ENCODE measurements at places on chromosomes 2 and 18.

GRCh38 chr2:7523481-7524120 lies 606.4 kb downstream of the RNF144A start:
- no peak for DNase-seq

DNA sequence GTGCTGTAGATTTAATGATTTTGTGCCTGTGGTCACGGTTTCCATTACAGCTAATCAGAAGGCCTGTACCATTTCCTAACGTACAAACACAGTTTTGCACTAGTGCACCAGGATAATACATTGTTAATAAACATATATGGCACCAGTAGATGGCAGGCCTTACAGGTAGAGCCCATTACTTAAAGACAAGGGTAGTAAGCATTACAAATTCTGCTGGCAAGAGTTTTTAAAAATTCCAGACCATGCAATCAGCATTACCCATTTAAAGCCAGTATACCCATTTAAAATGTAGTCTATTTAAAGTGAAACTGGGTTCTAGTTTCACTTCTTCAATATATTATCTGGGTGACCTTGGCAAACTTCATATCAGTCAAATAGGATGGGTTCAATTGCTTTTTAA lies 224.2 kb downstream of the NUP35 start:
- no peak for DNase-seq

GRCh38 chr2:219718066-219718465 lies 90.6 kb downstream of the SLC4A3 start:
- no peak for DNase-seq

GRCh38 chr2:110905217-110905616 lies 172.8 kb downstream of the ACOXL start:
- no peak for DNase-seq

DNA sequence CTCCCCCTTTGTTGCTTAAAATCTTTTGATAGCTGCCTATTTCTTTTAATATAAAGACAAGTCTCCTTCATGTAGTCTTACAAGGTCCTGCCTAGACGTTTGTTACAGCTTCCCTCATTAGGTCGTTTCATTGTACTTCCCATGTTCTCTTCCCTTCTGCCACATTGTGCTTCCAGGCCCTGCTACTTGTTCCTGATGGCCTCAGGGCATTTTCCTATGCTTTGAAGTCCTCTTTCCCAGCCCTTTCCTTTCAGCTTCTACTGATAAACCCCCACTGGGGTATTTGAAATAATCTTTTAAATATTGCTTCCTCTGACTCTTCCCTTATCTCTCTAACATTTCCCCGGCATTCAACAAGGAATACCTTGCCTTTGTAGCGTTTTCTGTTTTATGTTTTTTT lies 67.4 kb downstream of the UBE2E3 start:
- no peak for DNase-seq

- no peak for DNase-seq
Observed at GRCh38 chr2:44940732-44941464, 604 bp upstream of the SIX3 start.

DNA sequence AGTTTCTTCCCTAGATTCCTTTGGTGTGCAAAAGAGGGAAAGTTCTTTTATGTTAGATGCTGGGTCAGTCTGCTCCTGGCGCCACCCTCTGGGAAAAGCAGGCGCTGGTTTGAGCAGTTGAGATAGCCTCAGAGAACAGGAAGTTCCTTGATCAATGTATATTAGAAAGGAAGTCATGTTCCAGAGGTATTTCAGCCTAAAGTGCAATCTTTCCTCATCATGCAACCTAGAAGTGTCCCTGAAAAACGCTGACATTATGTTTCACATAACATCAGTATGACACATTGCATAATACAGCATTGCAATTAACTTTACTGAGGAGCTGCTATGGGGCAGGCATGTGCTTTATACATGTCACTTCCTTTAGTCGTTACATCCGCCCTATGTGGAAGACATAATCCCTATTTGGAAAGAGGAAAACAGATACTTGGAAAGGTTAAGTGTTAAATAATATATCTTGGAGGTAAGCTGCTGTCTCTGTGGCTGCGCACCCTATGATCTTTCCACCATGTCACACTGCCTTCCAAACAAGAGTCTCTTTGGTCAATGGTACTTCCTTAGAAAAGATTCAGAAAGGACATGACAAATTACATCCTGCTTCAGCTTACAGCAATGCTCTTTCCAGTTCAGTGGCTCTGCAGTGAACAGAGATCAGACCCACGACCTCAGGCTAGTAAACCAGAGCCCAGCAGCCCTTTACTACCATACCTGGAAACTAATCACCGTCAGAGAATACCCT lies 369.7 kb downstream of the RAD51AP2 start:
- DNase-seq = peak; percentile 1

DNA sequence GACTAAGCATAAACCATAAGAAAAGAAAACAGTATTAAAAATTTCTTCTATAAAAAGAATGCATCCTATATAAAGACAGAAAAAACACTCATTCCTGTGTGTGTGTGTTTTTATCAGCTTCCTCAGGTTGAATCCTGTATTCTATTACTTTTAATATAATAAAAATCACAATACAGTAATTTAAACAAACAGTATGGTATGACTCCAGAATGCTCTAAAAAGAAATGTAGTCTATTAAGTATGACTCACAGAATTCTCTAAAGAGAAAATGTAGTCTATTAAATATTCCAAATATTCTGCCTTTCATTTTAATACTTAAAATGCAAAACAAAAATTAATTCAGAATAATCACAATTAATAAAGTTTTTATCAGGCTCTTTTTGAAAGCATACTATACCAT lies 19.8 kb downstream of the CCDC88A start:
- no peak for DNase-seq

DNA sequence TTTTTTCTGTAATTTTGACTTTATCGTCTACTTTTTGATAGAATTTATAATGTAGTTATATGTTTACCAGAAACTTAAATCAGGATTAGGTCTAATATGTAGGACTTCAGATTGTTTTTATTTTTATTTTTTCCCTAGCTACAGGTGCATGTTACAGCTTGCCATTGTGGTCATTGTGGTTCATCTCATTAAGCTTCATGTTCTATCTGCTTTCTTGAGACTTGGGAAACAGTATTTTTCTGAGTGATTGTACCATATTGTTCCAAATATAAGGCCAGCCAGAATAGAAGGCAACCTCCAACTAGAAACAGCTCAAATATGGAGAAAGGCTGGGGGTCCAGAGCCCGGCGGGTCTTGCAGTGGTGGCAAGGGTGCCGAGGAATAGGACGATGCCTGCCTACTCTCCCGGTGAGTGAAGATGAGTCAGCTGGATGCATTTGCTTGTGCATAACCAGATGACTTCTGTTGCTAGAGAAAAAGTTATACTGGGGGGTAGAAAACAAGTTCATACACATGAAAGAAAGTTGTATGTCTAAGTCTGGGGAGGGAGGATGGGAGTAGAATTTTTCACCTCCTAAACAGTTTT lies 188.4 kb downstream of the CCDC85A start:
- no peak for DNase-seq

GRCh38 chr2:2743164-2743571 lies 412.1 kb upstream of the MYT1L start:
- DNase-seq = no peak

- no peak for DNase-seq
Observed at GRCh38 chr18:56645415-56646016, 5.6 kb upstream of the WDR7 start.

- DNase-seq = no peak
Observed at GRCh38 chr2:85674417-85674816, 6.4 kb upstream of the SFTPB start.

DNA sequence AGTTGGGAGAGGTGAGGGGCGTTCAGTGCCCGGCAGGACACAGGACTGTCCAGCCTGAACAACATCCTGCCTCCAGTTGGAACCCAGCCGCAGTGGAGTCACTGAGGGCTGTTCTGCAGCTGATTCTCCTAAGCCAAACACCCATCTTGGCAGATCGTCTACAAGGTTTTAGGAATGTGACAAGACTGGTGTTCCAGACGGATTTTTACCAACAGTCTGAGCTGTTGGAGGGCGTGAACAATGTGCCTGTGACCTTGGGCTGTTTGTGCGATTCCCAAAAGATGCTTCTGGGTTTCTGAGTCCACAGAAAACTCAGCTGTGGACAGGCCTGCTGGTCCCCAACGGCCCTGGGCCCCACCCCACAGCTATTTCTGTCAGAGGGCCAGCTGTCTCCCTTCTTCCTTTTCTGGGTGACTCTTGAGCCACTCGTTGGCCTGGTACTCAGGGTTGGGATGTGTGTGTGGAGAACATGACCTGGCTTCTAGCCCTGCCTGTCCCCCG lies 5.7 kb downstream of the LRRFIP1 start:
- DNase-seq = no peak

DNA sequence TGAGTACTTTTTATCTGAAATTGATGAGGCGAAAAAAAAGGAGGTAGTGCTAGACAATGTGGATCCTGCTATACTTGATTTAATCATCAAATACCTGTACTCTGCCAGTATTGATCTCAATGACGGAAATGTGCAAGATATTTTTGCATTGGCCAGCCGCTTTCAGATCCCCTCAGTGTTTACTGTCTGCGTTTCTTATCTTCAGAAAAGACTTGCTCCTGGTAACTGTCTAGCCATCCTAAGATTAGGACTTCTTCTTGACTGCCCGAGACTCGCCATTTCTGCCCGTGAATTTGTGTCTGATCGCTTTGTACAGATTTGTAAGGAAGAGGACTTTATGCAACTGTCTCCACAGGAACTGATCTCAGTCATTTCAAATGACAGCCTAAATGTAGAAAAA lies 453 bp downstream of the KLHL41 start:
- DNase-seq = no peak

DNA sequence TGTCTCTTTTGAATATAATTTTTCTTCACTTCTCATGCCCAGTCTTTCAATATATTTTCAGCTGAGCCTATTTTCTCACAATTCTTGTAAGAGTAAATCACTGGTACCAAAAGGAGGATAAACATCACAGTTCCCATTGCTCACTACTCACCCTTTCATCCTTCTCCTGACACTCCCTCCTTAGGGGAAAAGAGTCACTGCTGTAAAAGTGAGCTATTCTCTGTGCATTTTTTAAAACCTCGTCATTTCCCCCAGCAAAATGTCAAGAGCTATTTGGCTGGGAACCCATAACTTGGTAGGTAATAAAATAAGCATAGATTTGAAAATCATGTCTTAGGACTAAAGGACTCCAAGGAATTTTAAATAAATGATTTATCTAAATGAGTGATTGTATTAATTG lies 340.1 kb upstream of the GYPC start:
- DNase-seq = no peak

GRCh38 chr2:1588051-1588977 lies 156.0 kb downstream of the PXDN start:
- DNase-seq = no peak

DNA sequence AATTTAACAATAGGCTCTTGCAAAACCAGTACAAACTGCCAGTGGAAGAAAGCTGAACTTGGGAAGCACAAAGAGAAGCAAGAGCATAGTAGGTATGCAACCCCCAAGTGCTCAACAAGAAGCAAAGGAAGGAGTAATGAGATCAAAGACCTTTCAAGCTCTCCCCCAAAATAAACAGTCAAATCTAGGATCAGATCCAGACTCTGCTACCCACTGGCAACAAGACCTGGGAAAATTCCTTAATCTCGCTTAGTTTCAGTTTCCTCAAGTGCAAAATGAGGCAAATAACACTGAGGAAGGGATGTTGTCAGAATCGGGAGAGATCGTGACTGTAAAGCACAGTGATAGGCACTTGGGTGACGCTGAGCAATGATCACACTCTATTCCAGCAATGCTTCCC lies 329.2 kb downstream of the TNS1 start:
- no peak for DNase-seq

Data from fibroblast of the conjunctiva (primary cell).